Stimulated activated CD4-positive, alpha-beta T cell treated with anti-CD3 and anti-CD28 coated beads, Interleukin-4, amount 100 ng/mL, for 4 hours (primary cell): ENCODE measurements at places on chromosomes 6 and 20.

GRCh38 chr6:10391799-10392198 lies 23.1 kb downstream of the TFAP2A start:
- DNase-seq, result no peak

- DNase-seq, result no peak
These were observed 107.4 kb downstream of the PERP start for GRCh38 chr6:137999815-138000214.

GRCh38 chr6:110125361-110125760 lies 54.1 kb downstream of the WASF1 start:
- no peak for DNase-seq

GRCh38 chr20:56924292-56925081 lies 295.4 kb downstream of the TFAP2C start:
- no peak for DNase-seq

DNA sequence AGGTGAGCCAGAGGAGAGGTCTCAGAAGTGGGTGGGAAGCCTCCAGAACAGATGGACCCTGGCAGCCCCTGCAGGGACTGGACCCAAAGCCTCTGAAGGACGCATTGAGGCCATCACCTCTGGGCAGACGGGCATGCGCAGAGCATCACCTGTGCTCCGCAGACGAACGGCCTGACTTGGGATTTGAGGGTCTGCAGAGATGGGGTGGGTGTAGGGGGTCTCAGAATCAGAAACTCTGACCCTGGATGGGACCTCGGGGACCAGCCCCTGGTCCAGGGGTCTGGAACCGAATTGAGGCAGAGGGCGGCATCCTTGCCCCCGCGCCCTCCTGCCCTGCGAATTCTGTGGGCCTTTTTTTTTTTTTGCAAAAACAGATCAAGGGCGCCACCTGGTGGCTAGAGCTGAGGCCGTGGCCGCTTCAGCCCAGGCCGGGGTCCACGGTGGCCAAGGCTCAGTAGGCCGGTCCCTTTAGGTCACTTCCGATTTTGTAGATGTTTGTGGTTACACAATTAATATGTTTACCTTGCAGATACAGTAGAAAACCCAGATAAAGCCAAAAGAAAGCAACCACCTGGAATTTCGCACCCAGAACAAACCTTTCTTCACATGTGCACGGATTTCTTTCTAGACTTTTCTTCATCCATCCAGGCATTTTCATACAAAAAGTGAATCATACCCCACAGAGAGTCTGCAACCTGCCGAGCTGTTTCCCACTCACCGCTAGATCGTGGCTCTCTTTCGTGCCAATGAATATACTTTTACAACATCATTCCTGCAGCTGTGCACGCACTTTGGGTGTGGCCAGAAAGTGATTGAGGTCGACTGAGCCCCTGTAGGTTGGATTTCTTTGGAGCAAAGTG lies 25.9 kb downstream of the ZBP1 start:
- no peak for DNase-seq

GRCh38 chr6:123295672-123296071 lies 299.6 kb downstream of the CLVS2 start:
- no peak for DNase-seq

DNA sequence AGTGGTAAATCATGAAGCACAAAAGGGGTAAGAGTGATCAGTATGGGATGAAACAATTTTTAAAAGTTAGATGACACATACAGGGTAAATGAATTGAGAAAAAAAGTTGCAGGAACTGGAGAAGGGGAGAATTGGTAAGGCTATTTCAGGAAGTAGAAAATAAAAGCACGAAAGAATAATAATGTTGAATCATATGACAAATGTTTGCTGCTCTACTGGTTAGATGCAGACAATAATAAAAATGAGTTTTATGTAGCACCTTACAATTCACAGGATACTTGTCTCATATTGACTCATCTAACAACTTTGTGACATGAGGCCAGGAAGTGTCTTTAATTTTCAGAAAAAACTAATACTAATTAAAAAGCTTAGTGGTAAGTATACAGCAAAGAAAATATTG lies 566.5 kb upstream of the MARCKS start:
- DNase-seq, result no peak

DNA sequence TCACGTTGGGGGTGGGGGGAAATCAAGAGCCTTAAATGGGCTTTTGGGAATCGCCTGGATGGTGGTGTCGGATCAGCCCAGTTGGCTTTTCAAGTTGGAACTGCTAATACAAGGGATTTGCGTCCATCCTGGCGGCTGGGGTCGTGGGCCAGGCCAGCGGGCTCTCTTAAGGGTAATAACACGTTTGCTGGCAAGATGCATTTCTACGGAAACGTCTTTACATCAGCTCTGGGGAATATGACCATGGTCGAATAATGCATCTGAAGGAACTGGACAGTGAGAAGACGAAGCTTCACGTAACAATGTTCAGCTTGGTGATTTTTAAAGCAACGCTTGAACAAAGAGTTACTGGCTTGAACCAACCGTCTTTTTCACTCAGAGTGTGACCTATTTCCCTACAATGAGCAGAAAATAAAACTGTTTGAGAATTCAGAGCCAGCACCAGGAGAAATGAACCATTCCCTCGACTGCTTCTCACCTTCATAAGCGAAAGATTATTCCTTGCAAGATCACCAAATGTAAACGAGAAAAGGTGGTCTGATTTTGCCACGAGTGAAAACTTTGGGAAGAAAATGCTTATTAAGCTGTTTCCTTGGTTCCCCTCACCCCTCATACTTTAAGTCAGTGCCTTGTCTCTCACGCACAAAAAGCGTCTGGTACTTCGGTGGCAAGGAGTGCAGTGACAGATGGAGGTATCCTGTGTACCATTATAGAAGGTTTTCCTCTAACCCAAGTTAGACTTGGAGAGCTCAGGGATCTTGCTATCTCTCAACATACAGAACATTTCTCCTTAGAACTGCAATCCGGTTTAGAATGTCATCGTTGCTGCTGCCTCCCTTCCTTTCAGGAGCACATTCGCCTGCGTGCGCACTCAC lies 1.4 kb upstream of the MARCKS start:
- DNase-seq, result no peak

DNA sequence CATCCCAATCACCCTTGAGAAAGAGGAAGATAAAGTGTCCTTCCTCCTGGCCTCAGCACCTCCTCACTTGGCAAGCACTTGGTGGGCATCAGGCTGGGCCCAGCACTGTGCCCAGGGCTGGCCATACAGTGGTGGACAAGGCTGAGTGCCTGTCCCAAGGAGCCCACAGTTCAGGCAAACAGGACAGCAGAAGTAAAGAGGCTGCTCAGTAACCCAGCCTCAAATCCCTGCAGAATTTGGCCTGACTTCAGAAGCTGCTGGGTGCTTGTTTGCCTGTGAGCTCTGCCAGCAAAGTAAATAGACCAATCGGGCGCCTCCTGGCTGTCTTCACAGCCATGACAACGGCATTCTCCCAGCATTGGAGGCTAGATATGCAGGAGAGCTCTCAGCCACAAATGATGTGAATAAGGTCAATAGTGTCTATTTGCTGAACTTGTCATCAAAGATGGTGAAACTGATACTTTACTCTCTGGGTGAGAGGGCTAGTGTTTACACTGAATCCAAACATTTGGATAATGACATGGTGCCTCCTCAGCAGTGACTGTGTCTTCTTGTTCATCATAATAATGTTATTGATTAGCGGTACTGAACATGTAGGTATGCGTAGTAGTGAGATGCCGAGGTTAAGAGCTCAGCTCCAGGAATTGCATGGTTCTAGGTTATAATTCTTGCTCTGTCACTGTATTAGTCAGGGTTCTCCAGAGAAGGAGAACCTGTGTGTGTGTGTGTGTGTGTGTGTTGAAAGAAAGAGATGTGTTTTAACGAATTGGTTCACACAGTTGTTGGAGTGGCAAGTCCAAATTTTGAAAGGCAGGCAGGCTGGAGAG lies 36.9 kb upstream of the FANCE start:
- no peak for DNase-seq

DNA sequence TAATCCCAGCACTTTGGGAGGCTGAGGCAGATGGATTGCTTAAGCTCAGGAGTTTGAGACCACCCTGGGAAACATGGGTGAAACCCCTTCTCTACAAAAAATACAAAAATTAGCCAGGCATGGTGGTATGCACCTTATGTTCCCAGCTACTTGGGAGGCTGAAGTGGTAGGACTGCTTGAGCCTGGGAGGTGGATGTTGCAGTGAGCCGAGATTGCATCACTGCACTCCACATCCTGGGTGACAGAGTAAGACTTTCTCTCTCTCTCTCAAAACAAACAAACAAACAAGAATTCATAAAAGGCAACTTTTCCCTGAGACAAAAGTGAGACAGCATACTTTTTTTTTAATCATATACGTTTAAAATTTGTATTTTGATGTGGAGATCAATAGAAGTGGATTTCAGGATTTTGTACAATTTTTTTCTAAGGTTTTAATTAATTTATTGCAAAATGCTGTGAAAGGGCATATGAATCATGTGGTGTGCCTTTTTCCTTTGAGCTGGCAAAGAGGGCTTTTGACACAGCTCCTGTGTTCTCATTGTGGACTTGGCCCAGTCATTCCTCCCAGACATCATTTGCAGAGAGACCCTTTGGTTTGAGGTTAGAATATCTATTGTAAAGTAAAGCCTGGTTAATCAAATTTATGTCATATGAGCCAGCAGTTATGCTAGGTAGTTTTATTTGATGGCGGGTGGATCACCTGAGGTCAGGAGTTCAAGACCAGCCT lies 77.1 kb downstream of the TULP4 start:
- DNase-seq, result no peak

- DNase-seq, result no peak
These were observed 2.8 kb upstream of the HTR1B start for GRCh38 chr6:77466055-77466450.
